MCF 10A (cell line): ENCODE measurements at places on chromosomes 5 and 9.

- DNase-seq: no peak
Measured at GRCh38 chr5:1513326-1514026, 10.3 kb downstream of the LPCAT1 start.

- DNase-seq: peak; percentile 57
Measured at GRCh38 chr9:121871431-121872025, 220.1 kb downstream of the DAB2IP start.

DNA sequence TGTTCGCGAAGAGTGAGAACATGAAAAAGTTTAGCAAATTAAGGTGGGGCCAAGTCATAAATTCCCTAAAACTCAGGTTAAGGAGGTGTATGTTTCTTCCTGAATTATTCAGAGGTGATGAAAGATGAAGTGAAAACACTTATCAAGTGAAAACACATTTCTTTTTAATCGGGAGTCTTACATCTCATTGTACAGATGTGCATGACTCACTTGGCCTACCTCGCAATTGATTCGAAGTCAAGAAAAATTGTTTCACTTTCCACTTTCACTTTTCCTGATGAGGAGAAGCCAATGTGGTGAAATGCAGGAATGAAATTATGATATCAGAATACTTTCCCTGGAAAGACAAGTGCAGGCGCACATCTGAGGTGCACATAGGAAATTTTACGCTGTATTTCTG, 78.7 kb downstream of the SLC25A46 start:
- peak; percentile 24 for DNase-seq

- peak; percentile 90 for DNase-seq
Measured at GRCh38 chr5:145237843-145238242, 597.3 kb downstream of the PRELID2 start.

DNA sequence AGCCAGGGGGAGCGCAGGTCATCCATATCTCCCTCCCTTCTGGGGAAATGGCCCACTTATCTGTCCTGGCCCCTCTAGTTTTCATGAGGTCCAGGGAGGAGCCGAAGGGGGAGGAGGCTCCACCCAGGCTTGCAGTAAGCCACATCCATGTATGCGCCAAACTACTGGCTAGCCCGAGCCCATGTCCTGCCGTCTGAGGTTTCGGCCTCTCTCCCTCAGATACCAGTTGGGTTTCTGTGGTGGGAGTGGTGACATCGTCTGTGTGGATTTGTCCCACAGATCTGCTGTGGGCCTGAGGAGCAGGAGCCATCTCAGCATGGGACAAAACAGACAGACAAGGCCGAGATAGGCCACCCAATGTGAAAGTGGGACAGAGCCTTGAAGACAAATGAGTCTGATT, 78.3 kb upstream of the ORM1 start:
- DNase-seq: no peak

- no peak for DNase-seq
Measured at GRCh38 chr5:173613433-173614159, 2.9 kb downstream of the BOD1 start.

- peak; percentile 82 for DNase-seq
Measured at GRCh38 chr5:177494346-177495195, 2.8 kb downstream of the PDLIM7 start.

DNA sequence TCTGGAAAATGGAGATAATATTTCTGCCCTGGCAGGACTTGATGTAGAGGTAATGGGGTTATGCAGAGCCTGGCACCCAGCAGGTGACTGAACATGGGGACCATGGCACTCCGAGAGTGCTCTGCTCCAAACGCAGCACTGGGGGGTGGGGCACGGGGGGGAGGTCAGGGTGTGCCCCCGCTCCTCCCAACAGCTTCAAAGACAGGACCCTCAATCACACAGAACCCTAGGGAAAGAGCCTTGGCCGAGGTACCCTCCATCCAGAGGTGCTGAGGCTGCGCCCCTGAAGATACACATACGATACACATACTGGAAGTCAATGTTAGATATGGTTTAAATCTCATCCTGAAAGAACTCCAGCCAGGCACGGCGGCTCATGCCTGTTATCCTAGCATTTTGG, 26.6 kb upstream of the CEP72 start:
- DNase-seq: no peak

- no peak for DNase-seq
Measured at GRCh38 chr5:154103233-154103632, 64.5 kb downstream of the MFAP3 start.

- no peak for DNase-seq
Measured at GRCh38 chr5:121873409-121873808, 21.7 kb downstream of the FTMT start.

DNA sequence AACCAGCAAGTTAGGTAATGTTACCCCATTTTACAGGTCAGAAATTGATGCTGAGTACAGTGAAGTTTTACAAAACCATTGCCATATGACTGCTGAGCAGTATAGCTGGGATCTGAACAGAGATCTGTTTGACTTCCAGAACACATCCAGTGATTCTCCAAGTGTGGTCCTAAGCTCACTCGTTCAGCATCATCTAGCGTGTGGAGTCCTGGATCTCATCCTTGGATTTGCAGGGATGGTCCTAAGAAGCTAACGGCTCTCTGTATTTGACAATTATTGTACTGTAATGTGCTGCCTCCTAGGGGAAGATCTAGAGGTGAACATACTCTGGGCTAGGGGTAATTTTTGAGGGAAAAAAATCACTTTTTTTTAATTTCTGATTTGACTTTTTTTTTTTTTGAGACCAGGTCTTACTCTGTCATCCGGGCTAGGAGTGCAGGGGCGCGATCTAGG, 1.4 kb downstream of the SLC26A2 start:
- DNase-seq: peak; percentile 82

- no peak for DNase-seq
Measured at GRCh38 chr5:131513780-131514179, 121.2 kb downstream of the RAPGEF6 start.

GRCh38 chr9:93149361-93149760, 15.3 kb upstream of the NINJ1 start:
- DNase-seq: peak; percentile 16
